ENCODE measurements at places on chromosomes 1 and 21.
A peak's percentile ranks its signal among the peaks of the same experiment; 100 is the strongest.

- DNase-seq = no peak
Measured at GRCh38 chr1:226400519-226401354, 7.2 kb downstream of the PARP1 start.

GRCh38 chr1:169193191-169193850 lies 86.8 kb downstream of the ATP1B1 start:
- DNase-seq = peak; percentile 59

- peak; percentile 40 for DNase-seq
Measured at GRCh38 chr1:186849271-186849671, 20.5 kb downstream of the PLA2G4A start.

DNA sequence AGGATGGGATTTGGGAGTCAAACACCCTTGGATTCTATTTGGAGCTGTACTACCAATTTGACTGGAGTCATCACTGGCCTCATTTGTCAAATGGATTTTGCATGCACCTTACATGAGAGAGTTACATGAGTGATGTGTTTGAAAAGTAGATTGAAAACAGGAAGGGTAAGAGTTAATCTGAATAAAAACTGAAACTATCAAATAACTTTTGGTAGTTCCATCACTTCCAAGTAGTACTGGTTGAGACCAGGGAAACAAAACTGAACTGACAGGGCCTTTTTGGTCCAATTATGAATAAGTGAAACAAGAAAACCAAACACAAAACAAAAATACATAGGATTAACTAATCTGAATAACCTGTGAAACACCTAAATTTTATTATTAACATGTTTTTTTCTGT lies 30.2 kb downstream of the NUCKS1 start:
- DNase-seq = no peak

GRCh38 chr1:77545970-77546369 lies 136.5 kb downstream of the ZZZ3 start:
- peak; percentile 65 for DNase-seq

DNA sequence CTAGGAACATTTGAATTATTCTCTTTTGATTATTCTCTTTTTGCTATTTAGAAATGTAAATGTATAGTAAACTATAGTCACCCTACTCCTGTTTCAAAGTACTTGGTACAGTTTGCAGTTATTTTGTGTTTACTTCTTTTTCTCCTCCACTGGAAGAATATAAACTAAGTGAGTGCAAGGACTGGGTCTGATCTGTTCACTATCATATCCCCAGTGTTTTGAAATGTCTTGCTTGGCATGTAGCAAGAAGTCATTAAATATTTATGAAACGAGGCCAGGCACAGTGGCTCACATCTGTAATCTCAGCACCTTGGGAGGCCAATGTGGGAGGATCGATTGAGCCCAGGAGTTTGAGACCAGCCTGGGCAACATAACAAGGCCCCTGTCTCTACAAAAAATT lies 35.8 kb upstream of the PODN start:
- DNase-seq = peak; percentile 59

DNA sequence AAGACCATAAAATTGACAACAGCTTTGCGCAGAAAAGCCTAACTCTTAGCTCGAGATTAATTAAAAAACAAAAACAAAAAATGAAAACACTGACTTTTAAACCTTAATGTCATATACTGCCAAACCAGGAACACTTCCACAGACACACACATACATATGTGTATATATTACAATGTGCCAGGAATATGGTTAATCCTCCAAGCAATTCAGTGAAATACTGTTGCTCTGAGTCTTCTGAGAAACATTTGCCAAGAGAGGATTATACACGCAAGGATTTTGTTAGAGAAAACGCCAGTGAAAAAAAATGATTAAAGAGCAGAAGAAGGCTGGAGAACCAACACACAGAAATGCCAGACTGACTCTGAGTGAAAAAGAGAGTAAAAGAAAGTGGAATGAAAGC lies 116.7 kb upstream of the CHRM3 start:
- DNase-seq = peak; percentile 27

DNA sequence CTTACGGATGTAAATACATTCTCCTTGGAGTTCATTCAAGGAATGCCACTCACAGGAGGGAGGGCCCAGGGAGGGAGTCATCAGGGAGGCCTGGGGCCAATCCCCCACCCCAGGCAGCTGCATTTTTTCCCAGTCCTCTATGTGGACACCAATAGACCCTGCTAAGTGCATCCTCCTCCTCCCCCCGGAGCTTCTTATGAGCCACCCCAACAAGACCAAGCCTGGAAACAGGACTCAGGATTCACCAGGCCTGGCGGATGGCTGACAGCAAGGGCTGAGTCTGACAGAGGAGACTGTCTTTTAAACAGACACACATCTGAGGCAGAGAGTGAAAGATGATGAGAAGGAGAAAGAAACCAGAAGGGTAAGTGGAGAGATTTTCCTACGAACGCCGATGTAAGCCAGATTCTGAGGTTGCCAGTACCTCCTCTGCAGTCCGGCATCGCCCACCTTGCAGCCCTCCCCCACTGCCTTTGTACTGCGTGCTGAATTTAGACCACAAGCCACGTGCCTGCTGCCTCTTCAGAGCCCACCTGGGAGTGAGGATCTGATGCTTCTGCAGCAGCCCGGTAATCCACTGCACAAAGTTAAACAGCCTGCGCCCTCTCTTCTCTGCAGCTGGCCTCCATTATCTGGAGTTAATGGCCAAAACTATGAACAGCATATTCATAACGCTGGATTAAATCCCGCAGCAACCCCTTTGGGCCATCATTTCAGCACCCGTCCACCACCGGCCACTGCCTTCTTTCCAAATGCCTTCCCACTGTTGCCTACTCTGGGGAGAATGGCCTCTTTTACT lies 17.6 kb upstream of the SFPQ start:
- DNase-seq = peak; percentile 21

DNA sequence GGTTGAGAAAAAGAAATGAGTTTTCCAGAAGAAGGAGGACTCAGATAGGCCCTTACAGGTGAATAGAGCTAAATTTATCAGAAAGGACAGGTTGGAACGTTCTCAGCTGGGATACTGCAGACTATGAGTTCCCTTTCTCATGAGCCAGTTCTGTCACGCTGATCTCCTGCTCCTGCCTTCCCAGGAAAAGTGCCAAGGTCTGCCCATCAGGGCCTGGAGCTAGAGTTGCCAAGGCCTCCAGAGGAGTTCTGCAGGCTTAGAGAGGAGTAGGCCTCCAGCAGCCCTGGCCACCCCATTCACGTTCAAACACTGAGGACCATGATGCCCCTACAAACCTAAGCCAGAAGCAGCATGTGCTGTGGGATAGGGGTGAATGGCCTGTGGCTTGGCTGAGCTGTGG lies 126.8 kb upstream of the TNR start:
- DNase-seq = no peak

GRCh38 chr1:29029667-29030066 lies 94.0 kb downstream of the TMEM200B start:
- no peak for DNase-seq

GRCh38 chr1:193766329-193766728 lies 579.9 kb upstream of the B3GALT2 start:
- no peak for DNase-seq

- DNase-seq = no peak
Measured at GRCh38 chr1:100516857-100517256, 21.1 kb upstream of the GPR88 start.

GRCh38 chr1:179061360-179062282 lies 20.2 kb upstream of the TOR3A start:
- DNase-seq = no peak

DNA sequence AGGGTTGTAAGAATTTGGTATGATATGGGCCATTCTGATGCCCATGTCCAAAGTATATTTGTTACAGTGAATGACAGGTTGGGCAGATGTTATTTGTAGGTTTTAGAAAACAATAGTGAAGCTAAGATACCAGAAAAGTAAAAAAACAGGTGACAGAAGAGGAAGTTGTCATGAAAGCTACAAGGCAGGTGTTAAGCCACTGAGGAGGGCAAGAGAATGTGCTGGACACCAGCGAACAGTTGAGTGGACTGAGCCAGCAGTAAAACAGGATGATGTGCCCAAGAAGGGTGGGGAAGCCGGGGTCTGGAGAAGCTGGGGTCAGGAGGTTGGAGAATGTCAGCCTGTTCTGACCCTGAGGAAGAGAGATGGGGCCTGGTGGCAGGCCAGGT lies 83.3 kb downstream of the DTL start:
- no peak for DNase-seq

DNA sequence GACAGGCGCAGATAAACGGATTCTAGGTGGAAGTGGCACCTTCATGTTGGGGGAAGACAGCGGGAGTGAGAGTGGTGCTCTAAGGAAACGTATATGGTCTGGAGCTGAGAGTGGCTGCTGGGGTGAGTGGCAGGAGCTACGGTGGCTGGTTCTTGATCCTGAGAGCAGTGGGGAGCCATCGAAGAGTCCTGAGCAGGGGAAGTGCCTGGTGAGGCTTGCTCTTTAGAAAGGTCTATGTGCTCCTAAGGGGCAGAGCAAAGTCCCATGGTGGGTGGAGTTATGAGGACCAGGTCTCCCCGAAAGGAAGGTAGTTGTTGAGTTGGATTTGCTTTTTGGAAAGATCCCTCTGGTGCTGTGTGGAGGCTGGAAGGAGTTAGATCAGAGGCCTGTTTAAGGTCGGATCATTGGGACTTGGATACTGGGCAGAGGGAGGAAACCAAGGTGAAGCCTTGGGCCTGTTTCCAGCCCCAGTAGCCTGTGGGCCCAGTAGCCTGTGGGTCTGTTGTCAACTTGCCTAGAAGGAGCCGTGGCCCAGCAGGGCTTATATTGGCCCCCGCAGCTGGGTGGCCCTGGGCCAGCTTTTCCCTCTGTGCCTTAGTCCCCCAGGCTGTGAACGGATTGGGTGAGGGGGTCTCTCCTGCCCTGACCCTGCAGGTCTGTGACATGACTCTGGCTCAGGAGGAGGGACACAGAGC lies 33.0 kb downstream of the ACOT11 start:
- DNase-seq = no peak

DNA sequence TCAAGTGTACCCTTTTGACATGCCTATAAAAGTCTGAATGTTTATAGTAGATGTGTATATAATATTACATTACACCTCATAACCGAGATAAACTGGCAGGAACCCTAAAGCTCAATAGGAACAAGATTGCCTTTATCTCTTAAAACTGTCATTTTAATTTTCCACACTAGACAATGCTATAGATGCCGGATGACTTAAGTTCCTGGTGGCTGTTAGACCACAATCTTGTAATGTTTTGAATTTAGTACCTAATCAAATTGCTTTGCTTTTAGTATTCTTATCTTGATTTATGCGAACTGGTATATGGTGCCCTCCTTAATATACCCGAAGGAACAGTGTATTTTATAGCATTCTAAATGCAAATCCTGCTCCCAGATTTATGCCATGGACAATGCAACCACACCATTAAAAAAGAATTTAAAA lies 1397.0 kb upstream of the ADGRL4 start:
- no peak for DNase-seq

DNA sequence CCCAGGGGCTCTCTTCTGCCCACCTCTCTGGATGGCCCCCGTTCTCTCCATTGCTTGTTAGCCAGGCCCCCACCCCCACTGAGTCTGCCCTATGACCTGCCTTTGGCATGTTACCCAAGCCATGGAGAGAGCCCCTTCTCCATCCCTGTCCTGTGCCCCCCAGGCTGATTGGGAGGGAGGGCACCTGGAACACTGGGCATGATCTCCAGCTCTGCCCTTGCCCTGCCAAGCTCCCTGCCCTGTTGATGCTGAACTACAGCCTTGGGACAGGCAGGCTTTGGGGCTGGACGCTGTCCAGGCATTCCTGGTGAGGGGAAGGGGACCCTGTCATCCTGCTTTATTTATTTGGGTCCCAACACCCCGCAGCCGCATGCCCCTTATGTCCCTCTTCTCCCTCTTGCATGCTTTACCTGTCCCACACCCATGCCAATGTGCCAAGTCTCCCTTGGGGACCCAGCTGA lies 10.7 kb downstream of the TRIM46 start:
- no peak for DNase-seq

DNA sequence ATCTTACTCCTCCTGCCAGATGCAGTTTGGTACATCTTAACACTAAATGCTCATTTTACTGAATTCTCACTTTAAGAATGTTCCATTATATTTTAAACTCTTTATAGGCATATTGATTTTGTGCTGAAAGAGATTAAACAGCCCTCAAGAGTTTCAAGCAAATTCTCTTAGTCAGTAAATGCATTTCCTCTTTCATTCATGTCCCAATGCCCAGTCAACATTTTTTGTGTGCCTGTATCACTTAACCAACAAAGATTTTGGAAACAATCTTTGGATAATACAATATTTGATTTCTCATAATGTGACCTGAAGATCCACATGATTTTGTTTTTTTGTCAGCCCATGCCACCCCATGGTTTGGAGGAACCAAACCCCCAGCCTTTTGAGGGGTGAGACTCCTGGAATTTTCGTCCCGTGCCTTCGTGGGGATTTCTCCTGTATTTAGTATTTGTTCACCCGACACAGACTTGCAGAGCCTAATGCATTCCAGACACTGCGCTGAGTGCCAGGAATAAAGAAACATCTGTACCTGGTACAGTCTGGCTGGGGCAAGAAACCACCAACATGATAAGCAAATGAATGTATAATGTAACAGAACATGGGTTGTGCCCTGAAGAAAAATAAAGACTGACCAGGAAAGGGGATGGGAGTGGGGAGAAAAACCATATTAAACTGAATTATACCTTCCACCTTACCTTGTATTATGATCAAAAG lies 47.1 kb upstream of the ETS2 start:
- DNase-seq = peak; percentile 93

- no peak for DNase-seq
Measured at GRCh38 chr1:21068937-21069336, 107.8 kb downstream of the EIF4G3 start.

DNA sequence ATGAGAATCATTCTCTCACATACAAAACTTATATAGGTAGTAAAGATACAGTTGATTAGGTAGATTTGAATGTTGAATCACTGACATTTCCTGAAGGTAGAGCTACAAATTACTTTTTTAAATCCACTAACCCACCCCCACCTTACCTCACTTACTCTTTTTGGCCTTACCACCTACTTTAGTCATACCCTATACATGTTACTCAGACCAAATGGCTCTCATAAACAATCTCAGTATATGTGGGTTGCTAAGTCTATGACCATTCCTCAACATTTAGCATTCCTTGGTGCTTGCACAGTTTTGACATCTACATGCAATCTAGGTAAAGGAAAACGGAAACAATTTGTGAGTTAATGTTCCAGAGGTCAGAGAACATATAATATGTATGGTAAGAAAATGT lies 26.3 kb downstream of the SYDE2 start:
- DNase-seq = no peak

GRCh38 chr1:111720274-111720976 lies 18.8 kb downstream of the INKA2 start:
- DNase-seq = no peak

DNA sequence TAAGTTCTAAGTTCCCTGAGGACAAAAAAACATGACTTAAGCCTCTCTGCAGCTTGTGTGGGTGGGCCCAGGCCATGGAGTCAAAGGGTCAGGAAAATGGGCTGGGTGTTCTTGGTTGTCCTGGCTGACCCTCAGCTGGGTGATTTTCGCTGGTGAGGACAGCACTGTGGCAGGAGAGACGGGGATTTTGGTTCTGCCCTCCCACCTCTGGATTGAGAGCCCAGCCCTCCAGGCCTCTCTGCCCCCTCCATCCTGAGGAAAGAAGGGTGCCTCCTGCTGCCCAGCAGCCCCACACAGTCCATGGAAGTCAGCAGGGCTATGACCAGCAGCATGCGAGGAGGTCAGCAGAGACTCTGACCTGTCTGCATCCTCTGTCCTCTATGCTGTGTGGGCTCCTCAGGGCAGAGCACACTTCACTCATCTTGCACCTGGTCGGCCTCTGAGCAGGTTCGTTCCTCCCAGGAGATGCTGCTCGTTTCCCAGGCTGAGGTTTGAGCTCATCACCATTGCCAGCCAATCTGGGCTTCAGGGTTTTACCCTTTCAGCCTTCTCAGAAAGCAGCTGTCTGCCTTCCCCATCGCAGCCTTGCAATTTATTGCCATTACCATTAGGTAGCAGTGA lies 26.5 kb downstream of the PHGDH start:
- DNase-seq = no peak
